Muscle of back (tissue), 13 donors: ENCODE measurements at places on chromosomes 2 and 18.

DNA sequence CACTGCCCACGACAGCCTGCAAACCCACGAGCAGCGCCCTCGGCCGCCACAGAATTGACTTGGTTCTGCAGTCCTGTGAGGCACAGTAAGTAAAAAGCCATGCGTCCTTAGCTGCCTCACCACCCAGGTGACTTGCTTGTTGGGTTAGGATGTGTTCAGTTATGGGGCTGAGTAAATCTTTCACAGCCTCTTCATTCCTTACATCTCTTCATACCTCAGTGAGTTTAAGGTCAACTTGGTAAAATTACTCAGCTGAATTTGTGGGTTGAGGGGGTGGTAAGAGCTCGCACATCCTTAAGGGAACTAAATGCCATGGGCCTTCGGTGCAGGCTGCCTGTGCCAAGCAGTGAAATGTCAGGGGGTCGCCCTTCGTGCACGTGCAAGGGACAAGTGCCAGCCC is 165.2 kb upstream of the ALKAL2 start:
- DNase-seq = no peak

DNA sequence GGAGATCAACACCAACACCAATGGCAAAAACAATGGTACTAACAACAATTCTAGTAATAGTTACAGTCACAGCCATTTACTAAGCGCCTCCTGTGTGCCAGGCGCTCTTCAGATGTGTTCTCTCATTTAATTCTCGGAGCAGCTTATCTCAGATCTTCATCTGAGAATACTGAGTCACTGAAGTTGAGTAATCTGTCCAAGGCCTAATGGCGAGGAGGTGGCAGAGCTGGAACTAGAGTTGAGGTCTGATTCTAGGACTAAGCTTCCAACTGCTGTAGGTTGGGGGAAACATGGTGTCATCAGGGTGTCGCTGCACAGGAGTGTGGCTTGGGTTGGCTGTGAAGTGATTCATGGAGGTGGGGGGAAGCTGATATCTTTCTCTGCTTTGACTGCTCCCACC is 156.1 kb downstream of the DYSF start:
- no peak for DNase-seq

- DNase-seq = no peak
These were observed 34.9 kb downstream of the CFAP210 start for GRCh38 chr2:169659320-169659719.

- no peak for DNase-seq
These were observed 133.5 kb downstream of the TFCP2L1 start for GRCh38 chr2:121151311-121152109.

DNA sequence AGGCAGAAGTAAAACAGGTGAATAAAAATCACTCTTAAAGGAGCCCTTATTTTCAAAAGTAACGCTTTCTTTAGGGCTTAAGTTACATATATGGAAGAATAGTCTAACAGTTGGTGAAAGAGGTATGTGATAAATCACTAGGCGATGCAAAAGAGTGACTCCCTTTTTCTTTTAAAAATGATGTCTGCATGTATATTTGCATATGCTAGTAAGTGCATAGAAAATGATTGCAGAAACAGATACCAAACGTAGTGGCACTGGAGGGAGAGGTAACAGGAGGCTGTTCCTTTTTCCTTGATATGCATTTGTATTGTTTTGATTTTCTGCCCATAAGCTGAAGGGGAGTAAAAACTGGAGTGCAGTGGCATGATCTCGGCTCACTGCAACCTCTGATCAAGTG is 158.3 kb downstream of the PRPF40A start:
- no peak for DNase-seq

GRCh38 chr2:705971-706511 is 28.8 kb upstream of the TMEM18 start:
- DNase-seq = no peak

GRCh38 chr2:25409468-25409867 is 67.7 kb upstream of the DNMT3A start:
- DNase-seq = no peak

DNA sequence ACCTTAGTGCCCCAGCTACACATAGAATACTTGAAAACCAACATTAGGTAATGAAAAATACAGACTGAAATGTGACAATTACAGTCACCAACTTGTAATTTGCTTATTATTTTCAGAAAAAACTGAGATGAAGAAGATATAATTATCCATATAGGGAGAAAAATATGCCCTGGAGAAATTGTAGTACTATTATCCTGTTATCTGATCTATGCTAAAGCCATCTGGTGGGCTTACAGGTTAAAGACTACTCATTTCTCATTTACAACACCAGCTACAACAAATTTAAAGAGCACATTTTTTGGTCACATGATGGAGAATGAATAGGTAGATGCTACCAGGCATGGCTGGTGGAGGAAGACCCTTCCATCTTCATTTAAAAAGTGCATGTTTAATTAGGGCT is 79.6 kb upstream of the NYAP2 start:
- no peak for DNase-seq

DNA sequence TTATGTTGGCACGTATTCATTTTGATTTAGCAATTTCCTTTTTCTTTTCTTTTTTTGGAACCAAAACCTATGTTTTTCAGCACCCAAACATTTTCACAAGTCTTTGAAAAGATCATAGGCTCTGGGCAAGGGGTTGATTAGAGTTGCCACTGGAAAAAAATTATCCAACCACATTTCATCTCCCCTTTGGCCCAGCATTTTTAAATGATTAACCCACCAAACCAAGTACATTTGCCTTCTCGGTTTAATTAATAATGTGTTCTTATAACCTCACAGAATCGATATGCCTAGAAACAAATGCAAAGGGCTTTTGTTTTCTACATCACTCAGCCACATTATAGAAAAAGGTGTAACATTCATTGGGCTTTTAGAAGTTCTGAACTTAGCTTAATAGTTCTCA is 66.1 kb downstream of the CHST9 start:
- no peak for DNase-seq

- DNase-seq = peak; percentile 69
These were observed 1.2 kb downstream of the DLX1 start for GRCh38 chr2:172086241-172087206.

DNA sequence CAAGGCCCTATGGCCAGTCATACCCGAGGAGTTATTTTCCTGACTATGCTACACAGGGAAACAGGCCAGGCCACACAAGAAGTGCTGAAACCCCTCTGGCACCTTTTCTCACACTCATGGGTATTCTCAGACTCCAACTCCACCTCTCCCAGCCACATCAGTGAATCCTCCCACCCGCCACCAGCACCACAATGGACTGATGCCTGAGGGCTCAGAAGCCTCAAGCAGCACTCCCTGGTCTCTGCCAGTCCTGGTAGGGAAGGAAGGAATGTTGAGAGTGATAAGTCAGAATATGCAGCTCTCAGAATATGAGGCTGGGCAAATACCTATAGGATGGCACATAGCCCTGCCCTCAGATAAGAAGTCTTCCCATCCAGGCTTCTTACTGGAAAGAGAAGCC is 391.1 kb downstream of the ALK start:
- no peak for DNase-seq

DNA sequence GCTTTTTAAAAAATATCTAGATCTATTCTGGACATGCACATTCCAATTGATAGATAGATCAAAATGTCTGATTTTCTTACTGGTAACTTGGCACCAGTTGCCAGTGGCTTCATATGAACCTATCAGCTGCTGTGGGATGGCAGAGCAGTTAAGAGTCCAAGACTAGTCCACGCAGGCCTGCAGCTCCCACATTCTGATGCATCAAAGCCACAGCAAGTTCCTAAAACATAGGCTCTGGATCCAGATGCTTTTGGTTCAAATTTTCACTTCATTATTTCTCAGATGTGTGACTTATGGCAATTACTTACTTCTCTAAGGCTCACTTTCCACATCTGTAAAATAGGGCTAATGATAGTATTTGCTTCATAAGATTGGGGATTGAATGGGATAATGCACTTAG is 48.0 kb upstream of the CYP1B1 start:
- no peak for DNase-seq

DNA sequence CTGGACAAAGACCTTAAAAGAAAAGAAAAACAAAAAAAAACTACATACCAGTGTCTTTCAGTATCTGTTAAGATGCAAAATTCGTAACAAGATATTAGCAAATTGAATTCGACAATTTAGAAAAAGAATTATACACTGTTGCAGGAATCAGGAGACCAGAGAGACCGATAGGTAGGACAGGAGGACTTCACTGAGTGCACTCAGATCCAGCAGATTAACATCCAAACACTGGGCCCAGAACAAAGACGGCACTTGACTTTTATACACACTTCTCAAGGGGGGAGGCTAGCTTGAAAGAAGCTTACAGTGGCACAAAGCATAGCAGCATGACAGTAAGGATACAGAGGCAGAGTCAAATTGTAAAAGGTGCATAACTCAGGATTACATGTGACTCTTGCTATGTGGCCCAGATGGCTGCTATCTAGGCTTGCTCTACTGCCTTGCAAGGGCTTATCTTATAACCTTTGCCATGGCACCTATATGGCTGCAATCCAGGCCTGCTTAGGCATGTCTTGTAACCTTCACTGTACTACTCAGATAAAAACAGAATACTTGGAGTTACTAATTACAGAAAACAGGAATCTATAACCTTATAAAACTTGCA is 507.3 kb upstream of the LRRTM4 start:
- no peak for DNase-seq

DNA sequence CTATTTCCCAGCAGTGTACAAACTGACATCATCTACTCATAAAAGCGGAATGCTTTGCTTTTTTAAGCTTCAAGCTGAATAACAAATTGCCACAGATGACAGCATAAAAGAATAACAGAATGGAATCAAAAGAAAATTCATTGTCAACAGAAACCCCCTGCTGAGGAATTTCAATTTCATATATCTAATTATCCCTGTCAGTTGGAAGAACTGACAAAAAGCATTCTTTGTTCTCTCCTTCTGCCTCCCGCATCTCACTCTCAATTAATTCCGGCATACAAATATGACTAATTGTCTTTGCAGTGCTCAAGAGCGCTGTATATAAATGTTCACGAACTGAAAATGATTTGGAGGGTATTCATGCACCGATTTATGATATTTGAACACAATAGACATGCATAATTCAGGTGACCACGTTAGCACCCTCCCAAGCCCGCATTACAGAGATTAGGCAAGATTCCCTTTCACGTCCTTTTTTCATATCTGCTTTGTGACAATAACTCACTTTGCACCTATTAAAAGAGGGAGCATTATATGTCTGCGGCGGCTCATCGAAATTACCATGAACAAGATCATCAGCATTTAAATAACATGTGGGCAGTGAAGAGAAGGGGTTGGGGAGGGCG is 277.7 kb upstream of the SALL3 start:
- DNase-seq = no peak

- no peak for DNase-seq
These were observed 192.0 kb downstream of the EPHA4 start for GRCh38 chr2:221380062-221380461.

- DNase-seq = no peak
These were observed 11.3 kb upstream of the PPP3R1 start for GRCh38 chr2:68263632-68264031.

DNA sequence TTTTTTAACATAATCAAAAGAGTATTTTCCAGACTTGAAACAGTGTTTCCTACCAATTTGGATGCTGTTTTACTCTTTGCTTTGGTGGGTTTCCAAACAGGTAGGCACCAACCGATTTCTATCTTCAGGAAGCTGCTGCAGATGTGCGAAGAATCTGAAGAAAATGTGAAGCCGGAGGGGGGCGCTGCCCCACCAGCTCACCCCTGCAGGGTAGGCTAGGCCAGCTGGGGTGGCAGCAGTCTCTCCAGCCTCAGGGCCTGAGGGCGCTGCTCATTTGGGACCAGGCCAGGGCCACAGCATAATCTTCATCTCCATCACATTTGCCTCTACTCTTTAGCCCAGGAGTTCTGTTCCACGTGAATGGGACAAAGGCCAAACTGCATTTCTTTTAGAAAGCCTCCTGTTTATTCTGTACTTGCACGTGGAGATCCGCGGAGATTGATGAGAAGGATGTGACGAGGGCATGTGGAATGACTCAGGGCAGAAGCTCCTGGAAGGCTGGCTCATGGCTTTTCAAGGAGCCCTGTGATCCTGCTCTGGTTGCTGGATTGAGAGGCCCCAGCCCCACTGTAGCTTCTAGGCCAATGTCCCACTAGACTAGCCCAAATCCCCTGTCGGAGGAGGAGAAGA is 84.2 kb upstream of the FAM136A start:
- no peak for DNase-seq

DNA sequence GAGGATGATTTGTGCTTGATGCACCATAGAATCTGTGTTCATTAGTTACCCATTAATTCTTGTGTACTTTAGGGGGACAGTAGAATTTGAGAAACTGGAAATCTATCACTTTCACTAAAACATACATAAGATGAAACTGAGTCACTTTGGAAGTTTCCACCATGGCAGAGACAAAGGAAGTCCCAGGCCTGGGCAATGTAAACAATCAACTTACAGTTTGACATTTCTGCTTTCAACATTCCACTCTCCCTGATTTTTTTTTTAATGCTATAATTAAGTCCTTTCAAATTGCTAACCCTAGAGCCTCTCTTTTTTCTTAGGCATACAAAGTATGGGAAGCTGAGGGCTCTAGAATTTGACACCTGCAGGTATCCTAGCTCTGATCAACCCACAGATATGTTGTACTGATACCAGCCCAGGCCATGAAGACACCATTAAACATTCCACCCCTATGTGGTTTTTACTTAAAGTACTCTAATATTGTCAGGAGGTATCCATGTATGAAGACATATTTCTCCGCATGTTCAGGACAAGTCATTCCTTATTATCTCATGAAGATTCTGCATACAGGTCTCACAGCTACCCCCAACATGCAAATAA is 88.5 kb upstream of the GLS start:
- DNase-seq = no peak

GRCh38 chr2:46655551-46656436 is 176.4 kb downstream of the TMEM247 start:
- DNase-seq = no peak
